GM12878 (cell line): ENCODE measurements at places on chromosomes 13 and 19. TPM values are rescaled to one million over a fixed set of nuclear protein-coding genes. Genes with fewer than 3 reads are reported as not detected.

Gene IRGC
- total RNA-seq: not detected in 2 replicates

Gene FFAR2
- 2.3 and 2.8 TPM in 2 replicates for total RNA-seq

Gene N4BP2L1
- total RNA-seq: 11.2 and 12.0 TPM in 2 replicates

Gene KLK15
- not detected in 2 replicates for total RNA-seq

Gene PLVAP
- 0.08 and 0.54 TPM in 2 replicates for total RNA-seq

Gene KLF5
- total RNA-seq: 2.4 and 2.7 TPM in 2 replicates

Gene BST2
- total RNA-seq: 271 and 278 TPM in 2 replicates

Gene SERP2
- total RNA-seq: not detected in 2 replicates

Gene SOX1
- not detected in 2 replicates for total RNA-seq

Gene ZNF667
- not detected in 2 replicates for total RNA-seq

Gene ZNF90
- 0.21 TPM in 1 of 2 replicates, not detected in the other for total RNA-seq

Gene WASF3
- 0.05 and 0.10 TPM in 2 replicates for total RNA-seq

Gene SRRM5
- total RNA-seq: 0.08 and 0.19 TPM in 2 replicates

Gene CRX
- total RNA-seq: not detected in 2 replicates

Gene CDX2
- 0.15 TPM in 1 of 2 replicates, not detected in the other for total RNA-seq

Gene OR7C1
- not detected in 2 replicates for total RNA-seq

Gene CEACAM7
- not detected in 2 replicates for total RNA-seq
